Stimulated activated memory B cell treated with anti-CD40 and anti-IgM and Interleukin-4, amounts not matched to agents 10 μg/mL and 1 μg/mL and 100 μg/mL, for 72 hours (primary cell): ENCODE measurements at places on chromosomes 2 and 18.

DNA sequence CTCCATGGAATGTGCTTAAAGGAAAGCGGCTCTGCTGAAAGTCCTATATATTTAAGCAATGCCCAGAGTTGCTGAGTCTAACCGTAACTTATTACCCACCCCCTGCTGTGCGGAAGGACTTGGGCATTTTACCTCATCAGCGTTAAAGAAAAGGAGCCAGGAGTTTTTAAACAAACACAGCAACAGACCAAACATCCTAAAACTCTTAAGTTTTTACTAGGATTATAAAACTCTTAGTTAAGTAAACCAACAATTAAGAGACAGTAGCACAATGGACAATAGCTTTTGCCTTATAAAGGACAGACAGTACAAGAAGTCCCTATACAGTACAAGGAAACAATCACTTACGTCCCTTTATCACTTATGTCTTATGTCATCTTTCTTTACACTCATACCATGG lies 90.2 kb downstream of the ZNF521 start:
- no peak overlapping the region for H3K4me3 ChIP-seq
- peaks cover 18% of the 10 kb centered on the region for H3K27me3 ChIP-seq
- no peak overlapping the region for H3K27ac ChIP-seq
- no peak for ATAC-seq

- H3K4me1 ChIP-seq: no peaks in the 10 kb centered on the region
- H3K36me3 ChIP-seq: no peaks in the 10 kb centered on the region
- no peak for ATAC-seq
- no peak overlapping the region for H3K4me3 ChIP-seq
Observed at GRCh38 chr2:36492216-36492945, 105.6 kb downstream of the FEZ2 start.

- no peaks in the 10 kb centered on the region for H3K4me1 ChIP-seq
- H3K4me3 ChIP-seq: peak overlapping the region; percentile 18
- H3K36me3 ChIP-seq: no peaks in the 10 kb centered on the region
- peaks cover 34% of the 10 kb centered on the region for H3K27me3 ChIP-seq
- no peak for ATAC-seq
Observed at GRCh38 chr2:91839904-91840868, 3031.0 kb upstream of the TEKT4 start.

- peaks cover 15% of the 10 kb centered on the region for H3K4me1 ChIP-seq
- no peak overlapping the region for H3K4me3 ChIP-seq
- H3K27me3 ChIP-seq: no peaks in the 10 kb centered on the region
- ATAC-seq: peak; percentile 67
- peaks cover 19% of the 10 kb centered on the region for H3K36me3 ChIP-seq
- no peak overlapping the region for H3K27ac ChIP-seq
Observed at GRCh38 chr2:27914041-27914804, 23.7 kb downstream of the BABAM2 start.

DNA sequence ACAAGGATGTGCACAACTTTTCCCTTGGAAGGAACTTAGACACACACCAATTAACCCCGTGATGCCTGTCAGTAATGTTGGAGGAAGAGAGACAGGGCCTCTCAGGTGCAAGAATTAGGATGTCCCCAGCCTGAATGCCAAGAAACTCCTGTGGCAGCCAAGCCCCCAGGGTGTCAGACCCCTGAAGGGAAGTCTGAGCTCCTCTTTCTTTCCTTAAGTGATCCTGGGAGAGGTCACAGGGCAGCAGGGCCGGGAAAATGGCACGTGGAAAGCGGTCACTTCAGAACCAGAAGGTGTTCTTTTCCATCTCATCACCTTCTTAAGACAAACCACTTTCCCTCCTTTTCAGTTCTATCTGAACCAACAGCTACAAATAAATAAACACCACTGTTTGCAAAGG lies 185.9 kb downstream of the ANAPC1 start:
- no peak for ATAC-seq
- H3K4me3 ChIP-seq: no peak overlapping the region
- H3K4me1 ChIP-seq: peaks cover 31% of the 10 kb centered on the region
- H3K27me3 ChIP-seq: peaks cover 9% of the 10 kb centered on the region

DNA sequence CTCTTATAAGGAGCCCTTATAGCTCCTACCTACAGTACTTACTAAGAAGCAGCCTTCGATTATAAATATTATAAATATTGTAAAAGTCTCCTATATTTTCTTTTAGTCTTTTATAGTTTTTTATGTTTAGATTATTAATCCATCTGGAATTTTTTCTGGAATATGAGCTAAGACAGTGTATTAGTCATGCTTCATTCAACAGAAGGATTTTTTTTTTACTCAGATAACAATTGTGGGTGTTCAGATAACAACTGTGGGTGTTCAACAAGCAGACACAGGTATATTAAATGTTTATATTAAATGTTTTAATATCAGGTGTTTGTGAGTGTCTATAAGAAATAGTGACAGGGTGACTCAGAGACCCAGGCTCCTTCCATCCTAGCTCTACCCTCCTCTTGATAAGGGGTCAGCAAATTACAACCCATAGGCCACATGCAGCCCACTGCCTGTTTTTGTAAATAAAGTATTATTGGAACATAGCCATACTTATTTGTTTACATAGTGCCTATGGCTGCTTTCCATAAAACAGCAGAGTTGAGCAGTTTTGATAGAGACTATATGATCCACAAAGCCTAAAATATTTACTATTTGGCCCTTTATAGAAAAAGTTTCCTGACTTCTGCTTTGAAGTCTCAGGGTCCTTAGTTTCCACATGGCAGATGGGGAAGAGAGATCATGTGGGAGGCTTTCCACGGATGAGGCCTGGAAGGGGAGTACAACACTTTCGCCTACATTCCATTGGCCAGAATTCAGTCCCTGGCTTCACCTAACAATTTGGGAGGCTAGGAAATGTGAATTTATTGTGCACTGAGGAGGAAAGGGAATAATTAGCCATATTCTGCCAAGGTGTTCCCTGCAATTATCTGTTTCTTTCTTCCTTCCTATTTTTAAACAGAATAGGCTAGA lies 4.3 kb upstream of the SPATS2L start:
- no peak overlapping the region for H3K4me3 ChIP-seq
- no peak overlapping the region for H3K27ac ChIP-seq
- ATAC-seq: no peak
- H3K36me3 ChIP-seq: no peaks in the 10 kb centered on the region

GRCh38 chr2:151182899-151183809 lies 78.5 kb downstream of the RBM43 start:
- ATAC-seq: no peak
- no peak overlapping the region for H3K4me3 ChIP-seq
- H3K36me3 ChIP-seq: no peaks in the 10 kb centered on the region
- peaks cover 14% of the 10 kb centered on the region for H3K27me3 ChIP-seq
- H3K4me1 ChIP-seq: no peaks in the 10 kb centered on the region

GRCh38 chr2:23493846-23494245 lies 108.9 kb downstream of the KLHL29 start:
- H3K4me3 ChIP-seq: no peak overlapping the region
- ATAC-seq: no peak
- no peaks in the 10 kb centered on the region for H3K27me3 ChIP-seq
- H3K27ac ChIP-seq: no peak overlapping the region
- H3K4me1 ChIP-seq: peaks cover 15% of the 10 kb centered on the region

DNA sequence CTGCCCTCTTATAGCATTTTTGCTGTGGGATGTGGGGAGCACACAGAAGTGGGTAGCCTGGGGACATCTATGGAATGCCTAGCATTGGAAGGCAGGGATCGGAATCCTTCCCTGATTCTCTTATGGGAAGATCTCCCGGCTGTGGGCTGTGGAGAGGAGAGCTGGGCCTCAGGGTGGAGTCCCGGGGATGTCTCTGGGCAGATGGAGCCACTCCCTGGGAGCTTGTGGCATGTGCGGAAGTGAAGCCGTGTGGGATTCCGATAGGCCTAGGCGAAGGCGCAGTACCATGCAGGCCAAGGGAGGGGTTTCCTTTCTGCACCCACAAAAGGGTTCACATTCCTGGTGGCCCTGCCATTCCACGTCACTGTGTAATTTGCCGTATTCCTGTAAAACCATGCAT lies 87.9 kb downstream of the GLI2 start:
- no peaks in the 10 kb centered on the region for H3K4me1 ChIP-seq
- H3K4me3 ChIP-seq: no peak overlapping the region
- no peak for ATAC-seq

DNA sequence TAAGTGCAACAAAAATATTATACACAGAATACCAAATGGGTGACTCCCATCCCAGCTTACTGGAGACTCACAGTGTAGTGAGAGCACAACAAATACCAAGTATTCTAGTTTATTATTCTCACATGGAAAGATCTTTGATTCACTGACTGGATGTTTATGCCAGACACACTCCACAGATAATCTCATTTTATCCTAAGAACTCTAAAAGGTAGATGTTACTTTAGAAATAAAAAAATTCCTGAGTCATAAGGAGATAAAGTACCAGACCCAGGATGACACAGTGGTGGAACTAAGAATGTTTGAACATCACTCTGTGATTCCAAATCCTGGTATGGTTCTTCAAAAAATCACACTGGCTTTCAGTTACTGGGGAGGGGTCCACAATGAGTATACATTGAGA lies 136.2 kb downstream of the CDH2 start:
- H3K4me3 ChIP-seq: no peak overlapping the region
- no peak for ATAC-seq
- no peak overlapping the region for H3K27ac ChIP-seq
- no peaks in the 10 kb centered on the region for H3K36me3 ChIP-seq

DNA sequence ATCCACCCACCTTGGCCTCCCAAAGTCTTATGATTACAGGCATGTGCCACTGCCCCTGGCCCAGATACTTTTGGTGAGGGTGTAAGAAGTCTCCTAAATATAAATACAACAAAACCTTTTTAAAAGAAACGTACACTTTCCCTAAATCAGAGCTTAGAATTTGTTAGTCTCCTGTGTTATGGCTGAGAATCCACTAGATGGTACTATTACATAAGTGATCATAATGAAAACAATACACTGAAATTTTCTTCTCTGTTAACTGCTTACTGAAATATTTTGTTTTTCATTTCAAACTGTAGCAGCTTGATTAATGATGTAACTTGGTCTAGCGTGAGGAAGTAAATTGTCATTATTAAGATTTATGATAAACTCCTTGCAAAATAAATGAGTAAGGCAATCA lies 74.8 kb upstream of the FAM98A start:
- no peaks in the 10 kb centered on the region for H3K4me1 ChIP-seq
- no peaks in the 10 kb centered on the region for H3K27me3 ChIP-seq
- no peaks in the 10 kb centered on the region for H3K36me3 ChIP-seq
- H3K4me3 ChIP-seq: no peak overlapping the region
- no peak for ATAC-seq
- H3K27ac ChIP-seq: no peak overlapping the region

DNA sequence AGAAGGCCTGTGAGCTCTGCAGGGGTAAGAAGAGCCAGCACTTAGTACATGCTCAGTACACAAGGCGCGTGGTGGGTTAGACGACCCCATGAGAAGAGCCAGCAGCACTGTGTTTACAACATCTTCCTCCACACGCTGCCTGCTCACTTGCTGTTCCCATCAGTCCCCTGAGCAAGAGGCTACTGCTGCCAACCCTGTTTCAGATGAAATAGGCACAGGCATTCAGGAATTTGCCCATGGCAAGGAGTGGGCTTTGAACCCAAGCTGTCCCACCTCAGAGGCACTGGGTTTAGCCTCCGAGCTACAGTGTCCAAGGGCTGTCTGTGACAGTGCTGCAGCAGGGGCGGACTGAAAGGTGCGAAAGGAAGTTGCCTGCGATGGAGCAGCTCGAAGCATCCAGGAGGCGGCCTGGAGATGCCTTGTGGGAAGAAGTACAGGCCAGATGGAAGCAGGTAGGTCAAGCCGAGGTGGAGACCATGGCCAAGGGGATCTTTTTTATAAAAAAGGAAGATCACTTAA lies 121.5 kb upstream of the PXDN start:
- H3K27ac ChIP-seq: no peak overlapping the region
- H3K36me3 ChIP-seq: no peaks in the 10 kb centered on the region
- no peak overlapping the region for H3K4me3 ChIP-seq
- no peak for ATAC-seq
- peaks cover 8% of the 10 kb centered on the region for H3K4me1 ChIP-seq

GRCh38 chr2:182406221-182406620 lies 20.6 kb downstream of the PDE1A start:
- H3K4me3 ChIP-seq: no peak overlapping the region
- no peaks in the 10 kb centered on the region for H3K4me1 ChIP-seq
- H3K27ac ChIP-seq: no peak overlapping the region
- ATAC-seq: no peak
- no peaks in the 10 kb centered on the region for H3K27me3 ChIP-seq

- H3K4me3 ChIP-seq: no peak overlapping the region
- no peaks in the 10 kb centered on the region for H3K4me1 ChIP-seq
- no peaks in the 10 kb centered on the region for H3K27me3 ChIP-seq
- no peak for ATAC-seq
- peaks cover 23% of the 10 kb centered on the region for H3K36me3 ChIP-seq
Observed at GRCh38 chr2:148173168-148173567, 152.3 kb downstream of the MBD5 start.
